ENCODE measurements at places on chromosomes 6 and 20.

DNA sequence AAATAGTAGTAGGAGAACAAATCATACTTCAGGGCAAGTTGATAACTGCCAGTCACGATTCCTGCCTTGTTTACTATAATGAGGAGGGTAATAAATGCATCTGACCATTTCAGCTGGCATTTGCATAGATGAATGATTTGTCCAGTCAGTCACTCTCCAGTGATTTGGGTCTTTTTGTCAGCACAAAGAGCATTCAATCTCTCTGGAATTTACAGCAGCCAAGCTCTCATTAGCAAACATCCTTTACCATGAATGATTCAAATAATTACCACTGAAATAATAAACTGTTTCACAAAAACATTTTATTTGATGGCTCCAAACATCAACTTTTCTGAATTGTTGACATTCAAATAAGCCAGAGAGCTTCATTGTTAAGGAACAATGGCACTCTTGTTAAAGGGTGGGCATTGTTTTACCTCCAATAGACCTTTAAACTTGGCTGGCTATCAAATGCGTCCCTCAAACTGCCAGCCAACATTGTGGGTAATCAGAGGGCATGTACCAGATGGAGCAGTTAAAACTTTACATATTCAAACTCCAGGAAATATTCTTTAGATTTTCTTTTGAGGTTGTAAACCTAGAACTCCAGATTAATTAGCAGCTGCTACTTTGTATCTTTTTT, 30.0 kb upstream of the FBXL4 start:
- no peak for DNase-seq

DNA sequence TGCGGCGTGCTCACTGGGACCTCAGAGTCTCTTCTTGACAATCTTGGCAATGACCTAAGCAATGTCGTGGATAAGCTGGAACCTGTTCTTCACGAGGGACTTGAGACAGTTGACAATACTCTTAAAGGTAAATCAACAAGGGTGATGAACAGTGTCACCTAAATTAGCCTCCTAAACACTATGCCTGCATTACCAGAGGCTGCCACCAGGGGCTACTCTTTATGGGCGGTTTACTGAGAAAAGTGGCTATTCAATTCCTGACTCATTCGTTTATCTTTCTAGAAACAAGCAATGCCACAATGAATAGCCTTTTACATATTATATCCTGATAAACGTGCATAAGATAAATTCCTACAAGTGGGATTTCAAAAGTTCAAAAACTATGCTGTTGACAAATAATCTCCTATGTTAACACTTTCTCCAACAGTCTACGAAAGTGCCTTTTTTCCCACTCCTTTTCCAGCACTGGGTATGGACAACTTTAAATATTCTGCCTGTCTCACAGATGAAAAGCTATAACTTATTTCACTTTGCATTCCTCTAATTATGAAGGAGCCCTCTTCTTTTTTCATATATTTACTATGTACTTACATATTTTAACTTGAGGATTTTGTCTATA, 1.3 kb downstream of the BPIFA2 start:
- no peak for DNase-seq

DNA sequence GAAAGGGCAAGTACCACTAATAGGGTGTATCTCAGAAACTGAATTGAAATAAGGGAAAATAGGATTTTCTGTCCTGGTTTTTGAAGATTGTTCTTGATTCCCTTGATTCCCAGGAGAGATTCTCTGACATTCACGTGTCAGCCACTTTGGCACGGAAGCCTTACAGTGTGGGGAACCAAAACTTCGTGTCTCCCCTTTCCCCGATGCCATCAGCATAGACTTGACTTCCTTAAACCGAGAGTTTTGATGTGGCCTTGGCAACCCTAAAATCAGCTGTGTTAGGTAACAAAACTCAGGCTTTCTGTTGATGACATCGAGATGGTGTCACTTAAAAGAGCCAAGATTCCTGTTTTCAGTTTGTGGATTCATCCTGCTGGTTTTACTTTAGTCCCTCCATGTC, 7.5 kb downstream of the HMGN4 start:
- no peak for DNase-seq

DNA sequence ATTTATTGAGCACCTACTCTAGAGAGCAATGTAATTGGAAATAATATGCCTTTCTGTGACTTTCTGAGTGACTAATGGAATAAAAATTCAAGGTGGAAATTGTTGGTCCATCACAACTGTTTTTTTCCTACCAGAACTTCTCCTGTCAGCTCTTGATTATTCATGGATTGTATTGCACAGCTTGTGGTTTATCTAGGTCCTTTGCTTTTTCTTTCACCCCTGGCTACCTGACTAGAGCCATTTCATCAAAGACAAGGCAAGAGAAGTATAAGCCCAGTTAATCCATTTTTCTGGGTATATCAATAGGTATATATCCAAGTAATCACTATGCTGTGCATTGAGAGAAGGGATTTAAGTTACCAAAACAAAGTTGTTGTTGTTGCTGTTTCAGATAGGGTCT, 168.4 kb downstream of the MMS22L start:
- DNase-seq: no peak

- DNase-seq: no peak
Observed at GRCh38 chr20:49310705-49311104, 32.8 kb upstream of the ZNFX1 start.

GRCh38 chr20:35023624-35024023, 68.0 kb downstream of the MYH7B start:
- no peak for DNase-seq

DNA sequence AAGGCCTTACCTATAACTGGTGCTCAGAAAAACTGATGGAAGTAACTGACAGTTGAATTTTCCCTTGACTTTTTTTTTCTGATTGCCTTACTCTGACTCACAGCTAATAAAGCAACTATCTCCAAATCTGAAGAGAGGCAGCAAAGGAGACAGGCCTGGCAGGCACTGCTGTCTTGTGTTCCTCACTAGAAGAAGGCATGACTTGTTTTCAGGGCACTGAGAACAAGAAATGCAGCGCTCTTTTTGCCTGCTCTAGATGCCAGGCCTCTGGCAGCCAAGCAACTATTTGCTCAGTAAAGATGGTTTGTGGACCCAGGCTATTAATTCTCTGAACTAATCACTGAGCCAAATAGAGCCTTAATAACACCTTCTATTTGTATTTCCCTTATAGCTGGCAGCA, 155.1 kb downstream of the PRDM13 start:
- no peak for DNase-seq

GRCh38 chr6:13538084-13538483, 36.3 kb upstream of the SIRT5 start:
- DNase-seq: no peak

- no peak for DNase-seq
Observed at GRCh38 chr20:33783256-33783655, 27.9 kb upstream of the CHMP4B start.

All from stimulated activated CD8-positive, alpha-beta memory T cell treated with anti-CD3 and anti-CD28 coated beads, Interleukin-4, amount 100 ng/mL, for 1 hour (primary cell).